ENCODE measurements at places on chromosomes 3 and 15. TPM values are rescaled to one million over a fixed set of nuclear protein-coding genes. Genes with fewer than 3 reads are reported as not detected.

DNA sequence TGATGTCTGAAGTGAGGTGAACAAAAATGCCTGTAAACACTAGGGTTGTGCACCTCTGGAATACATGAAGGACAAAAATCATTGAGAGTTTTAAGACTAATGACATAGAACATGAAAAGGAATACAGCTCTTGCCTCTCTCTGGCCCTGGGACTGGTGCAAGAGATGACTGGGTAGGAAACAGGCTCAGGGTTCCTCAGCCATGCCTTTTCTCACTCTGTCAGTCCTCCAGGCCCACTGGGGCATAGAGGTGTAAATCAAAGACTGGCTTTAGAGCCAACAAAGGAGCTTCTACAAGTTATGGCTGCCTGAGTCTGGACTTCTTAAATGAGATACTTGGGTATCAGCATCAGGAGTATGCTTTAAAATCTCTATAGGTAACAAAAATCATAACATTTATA is 554.7 kb upstream of the KCNMB2 start:
- DNase-seq, result no peak

- DNase-seq, result no peak
Observed at GRCh38 chr15:58934114-58934447, 602 bp upstream of the SLTM start.

- no peak for DNase-seq
Observed at GRCh38 chr3:132395126-132395525, 22.2 kb upstream of the DNAJC13 start.

GRCh38 chr3:65331730-65332129 is 643.9 kb upstream of the ADAMTS9 start:
- DNase-seq, result no peak

Gene FAM227B
- 5.8 TPM for total RNA-seq

GRCh38 chr3:189883113-189883753 is 237.5 kb downstream of the P3H2 start:
- DNase-seq, result no peak

DNA sequence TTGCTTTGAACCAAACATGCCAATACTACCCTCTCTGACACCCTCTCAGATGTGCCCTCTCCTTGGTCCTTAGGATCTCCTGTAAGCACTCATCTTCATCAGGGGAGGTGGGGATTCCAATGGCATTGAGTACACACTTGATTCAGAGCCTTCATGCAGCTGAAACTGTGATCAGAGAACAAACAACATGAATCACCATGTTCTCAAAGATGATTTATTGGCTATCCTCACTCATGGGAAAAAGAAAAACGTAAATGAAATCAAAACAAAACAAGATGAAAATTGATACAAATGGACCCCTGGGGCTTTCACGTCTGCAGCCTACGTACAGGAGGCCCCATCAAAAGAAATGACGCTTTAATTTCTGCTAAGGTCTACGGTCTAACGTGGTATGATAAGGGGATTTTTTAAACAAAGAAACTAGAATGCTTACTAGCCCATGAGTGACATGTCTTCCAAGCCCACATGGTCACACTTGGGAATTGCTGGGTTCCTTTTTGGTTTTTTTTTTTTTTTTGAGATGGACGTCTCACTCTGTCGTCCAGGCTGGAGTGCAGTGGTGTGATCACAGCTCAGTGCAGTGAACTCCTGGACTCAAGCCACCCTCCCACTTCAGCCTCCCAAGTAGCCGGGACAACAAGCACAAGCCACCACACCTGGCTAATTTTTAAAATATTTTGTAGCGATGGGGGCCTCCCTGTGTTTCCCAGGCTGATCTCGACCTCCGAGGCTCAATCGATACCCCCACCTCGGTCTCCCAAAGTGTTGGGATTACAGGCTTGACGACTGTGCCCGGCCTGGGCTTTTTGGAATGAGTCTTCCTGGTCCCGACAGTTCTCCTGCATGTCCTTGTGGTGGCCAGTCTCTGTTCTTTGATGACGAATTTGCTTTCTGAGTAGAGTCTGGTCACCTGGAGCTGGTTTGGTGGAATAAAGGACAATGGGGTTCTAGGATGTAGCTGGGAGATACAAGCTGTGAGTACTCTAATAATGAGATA is 202.6 kb downstream of the XXYLT1 start:
- DNase-seq, result no peak

GRCh38 chr3:36211652-36211999 is 168.7 kb upstream of the STAC start:
- no peak for DNase-seq

Gene ASB14
- total RNA-seq, result not detected

DNA sequence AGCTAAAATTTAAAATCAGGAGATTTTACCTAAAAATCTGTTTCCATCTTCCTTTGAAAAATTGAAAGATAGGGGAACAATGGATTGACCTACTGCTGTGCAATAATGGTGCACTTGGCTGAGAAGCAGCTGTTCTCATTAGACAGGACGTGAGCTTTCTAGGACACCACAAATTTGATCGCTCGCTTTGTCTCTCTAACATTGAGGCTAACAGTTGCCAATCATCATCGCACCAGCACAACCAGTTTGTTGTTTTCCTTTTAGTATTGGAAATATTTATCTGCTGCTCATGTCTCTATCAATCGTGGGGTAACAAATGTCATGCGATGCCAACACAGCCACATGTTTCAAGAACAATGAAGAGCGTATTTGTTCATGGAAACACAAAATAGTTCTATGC is 228.8 kb upstream of the P2RY1 start:
- no peak for DNase-seq

- no peak for DNase-seq
Observed at GRCh38 chr15:33780011-33780768, 188.1 kb upstream of the CHRM5 start.

Gene ALS2CL
- 2.1 TPM for total RNA-seq

Gene PPIP5K1
- total RNA-seq, result 4.5 TPM

Gene SCAANT1
- total RNA-seq, result not detected

GRCh38 chr15:36323615-36324014 is 255.8 kb upstream of the CDIN1 start:
- DNase-seq, result no peak

DNA sequence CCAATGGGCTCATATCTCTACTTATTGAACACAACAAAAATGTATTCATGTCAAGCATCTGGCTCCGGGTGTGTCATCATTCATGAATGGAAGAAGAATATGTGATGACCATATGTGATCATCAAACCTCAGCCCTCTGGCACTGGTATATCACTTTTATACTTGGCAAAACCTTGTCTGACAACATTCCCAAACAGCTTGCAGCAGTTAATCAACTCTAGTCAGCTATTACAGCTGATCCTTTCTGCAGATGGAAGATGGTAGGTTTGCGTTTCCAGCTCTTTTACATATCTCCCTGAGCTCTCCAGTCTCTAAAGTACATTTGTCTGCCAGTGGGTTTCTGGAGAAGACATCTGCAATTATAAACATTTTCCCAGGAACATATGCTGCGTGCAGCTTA is 6.6 kb downstream of the PLSCR5 start:
- DNase-seq, result no peak

DNA sequence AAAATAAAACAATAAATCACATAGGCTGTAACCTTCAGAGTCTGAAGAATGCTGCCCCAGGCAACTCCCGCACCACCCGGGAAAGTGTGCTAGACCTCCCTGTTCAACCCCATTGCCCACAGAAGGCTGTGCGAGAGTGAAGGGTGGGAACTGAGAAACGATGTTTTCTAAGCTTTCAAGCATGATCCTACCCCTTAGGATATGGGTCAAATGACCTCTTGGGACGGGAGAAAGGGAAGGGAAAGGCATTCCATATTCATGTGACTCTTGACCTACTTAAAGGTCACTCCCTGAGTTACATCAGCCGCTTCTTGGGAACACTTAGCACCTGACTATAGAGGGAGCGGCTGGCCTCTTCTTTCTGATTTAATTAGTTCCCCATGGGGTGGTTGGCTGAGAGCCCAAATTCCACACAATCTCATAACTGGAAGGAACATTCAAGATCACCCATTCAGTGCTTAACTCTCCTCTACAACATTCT is 114.7 kb upstream of the SLC24A5 start:
- peak; percentile 45 for DNase-seq

DNA sequence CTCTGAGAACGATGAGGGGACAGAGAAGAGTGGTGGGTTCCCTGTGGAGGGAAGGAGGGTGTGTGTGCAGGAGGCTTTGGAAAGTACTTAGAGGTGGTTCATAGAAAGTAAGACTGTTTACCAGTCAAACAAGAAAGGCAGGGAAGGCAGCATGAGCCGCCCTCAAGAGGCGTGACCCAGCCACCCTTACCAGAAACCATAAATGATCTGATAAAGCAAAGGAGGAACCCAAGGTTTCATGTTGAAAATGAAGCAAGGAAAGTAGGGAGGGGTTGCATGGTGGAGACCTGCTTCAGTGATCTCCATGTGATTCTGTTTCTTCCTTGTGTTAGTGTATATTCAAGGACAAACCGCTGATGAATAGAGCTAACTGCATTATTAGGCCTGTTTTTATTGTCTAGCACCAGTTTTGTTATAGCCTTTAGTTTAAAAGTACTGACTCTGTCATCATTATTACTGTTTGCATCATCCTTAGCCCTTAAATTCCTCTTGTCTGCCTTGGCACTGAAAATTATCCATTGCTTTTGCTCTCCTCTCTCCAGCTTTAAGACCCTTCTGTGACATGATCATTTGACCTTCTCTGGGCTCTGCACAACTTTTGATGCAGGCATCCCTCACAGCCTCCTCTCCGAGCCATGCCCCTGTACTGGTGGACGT is 96.1 kb downstream of the STAC start:
- DNase-seq, result no peak

- no peak for DNase-seq
Observed at GRCh38 chr3:38313263-38313662, 31.2 kb downstream of the SLC22A14 start.

GRCh38 chr3:51637941-51638471 is 33.0 kb upstream of the TEX264 start:
- peak; percentile 42 for DNase-seq

DNA sequence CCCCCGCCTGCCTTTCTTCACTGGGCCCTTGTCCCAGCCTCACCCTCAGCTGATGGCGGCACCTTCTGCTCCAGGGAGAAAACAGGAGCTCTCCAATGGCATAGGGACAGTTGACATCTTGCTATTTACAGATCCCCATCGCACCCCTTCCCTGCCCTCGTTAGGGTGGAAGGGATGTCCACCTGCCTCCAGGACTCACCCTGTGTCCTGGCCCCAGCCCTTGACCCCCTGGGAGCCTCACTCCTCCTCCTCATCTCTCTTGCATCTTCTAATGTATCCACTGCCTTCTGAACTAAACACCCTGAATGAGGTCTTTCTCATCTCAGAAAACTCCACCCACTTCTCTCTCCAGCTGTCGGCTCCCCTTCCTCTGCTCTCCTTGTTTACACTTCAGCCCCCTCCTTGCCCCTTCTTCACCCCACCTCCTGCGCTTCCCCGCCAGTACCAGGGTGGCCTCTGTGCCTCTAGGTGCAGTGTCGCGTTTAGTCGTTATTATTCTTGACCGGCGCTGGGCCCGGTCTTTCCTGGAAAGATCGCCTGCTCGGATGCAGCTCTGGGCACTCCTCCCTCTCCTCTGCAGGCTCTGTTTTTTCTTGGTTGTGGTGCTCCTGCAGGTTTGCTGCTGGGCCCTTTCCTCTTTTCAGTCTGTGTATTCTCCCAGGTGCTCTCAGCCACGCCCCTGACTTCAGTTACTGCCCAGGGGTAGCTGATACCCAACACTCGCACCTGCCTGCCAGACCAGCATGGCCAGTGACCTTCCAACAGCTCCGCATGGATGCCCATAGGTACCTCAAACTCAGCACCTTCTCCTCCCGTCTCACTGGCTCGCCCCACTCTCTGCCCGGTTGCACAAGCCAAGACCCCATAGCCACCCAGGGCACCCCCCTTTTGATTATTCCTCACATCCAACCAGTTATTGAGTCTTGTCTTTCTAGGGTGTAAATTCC is 42.9 kb downstream of the PML start:
- no peak for DNase-seq

- no peak for DNase-seq
Observed at GRCh38 chr3:66439666-66440344, 61.0 kb downstream of the LRIG1 start.

DNA sequence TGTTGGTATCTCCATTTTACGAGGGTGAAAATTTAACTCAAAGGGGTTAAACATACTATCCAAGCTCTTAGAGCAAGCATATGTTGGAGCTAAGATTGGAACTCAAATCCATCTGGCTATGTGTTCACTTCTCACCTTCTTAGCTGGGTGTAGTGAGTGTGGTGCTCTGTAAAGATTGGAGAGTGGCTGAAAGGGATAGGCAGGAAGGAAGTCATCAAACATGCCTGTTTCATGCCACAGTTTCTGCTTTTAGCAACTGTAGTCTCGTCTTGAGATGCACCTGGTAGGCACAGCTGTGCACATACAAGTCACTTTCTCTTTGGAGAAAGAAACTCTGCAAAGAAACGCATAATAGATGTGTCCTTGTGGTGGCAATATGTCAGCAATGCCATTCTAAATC is 189.1 kb upstream of the MDFIC2 start:
- DNase-seq, result no peak

Gene MNS1
- total RNA-seq, result 1.1 TPM

DNA sequence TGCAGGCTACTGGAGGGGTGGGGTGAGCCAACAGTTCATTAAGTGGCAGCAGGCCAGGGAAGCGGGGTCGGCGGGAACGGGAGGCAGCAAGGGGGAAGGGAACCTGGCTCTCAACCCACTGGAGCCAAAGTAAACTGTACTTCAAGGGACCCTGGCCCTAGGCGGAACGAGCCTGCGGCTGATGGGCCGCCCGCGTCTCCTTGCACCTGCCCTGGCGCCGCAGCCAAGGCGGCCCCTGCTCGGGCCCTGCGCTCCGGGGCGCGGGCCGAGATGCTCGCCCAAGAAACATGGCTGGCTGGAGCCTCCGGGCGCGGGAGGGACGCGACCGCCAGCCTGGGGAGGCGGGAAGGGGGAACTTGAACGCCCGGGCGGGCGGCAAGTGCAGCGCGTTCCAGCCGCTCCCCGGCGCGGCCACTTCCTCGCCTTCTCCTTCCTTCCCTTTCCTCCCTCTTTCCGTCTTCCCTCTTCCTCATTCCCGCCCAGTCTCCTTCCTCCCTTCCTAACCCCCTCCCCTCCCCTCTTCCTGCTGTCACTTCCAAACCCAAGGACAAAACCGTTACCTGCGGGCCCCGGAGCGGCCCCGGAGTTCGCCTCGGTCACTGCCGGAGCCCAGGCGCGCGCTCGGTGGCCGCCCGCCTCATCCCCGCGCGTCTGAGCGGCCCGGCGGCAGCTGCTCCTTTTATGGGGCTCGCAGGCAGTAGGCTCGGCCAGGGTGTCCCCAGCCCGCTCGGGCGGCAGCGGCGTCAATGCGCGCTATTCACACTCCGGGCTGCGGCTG is 489.7 kb downstream of the MAGI1 start:
- no peak for DNase-seq

Gene NR2E3
- total RNA-seq, result not detected

Measured in Caki2 (cell line).